ENCODE measurements at places on chromosomes 6 and 20. TPM values are rescaled to one million over a fixed set of nuclear protein-coding genes. Genes with fewer than 3 reads are reported as not detected.

ADGB gene
- 6.2 TPM for total RNA-seq

GRCh38 chr20:50919567-50919966 lies 11.7 kb downstream of the ADNP start:
- no peaks in the 10 kb centered on the region for H3K27me3 ChIP-seq
- peaks cover 91% of the 10 kb centered on the region for H3K4me1 ChIP-seq
- H3K36me3 ChIP-seq, result peaks cover 3% of the 10 kb centered on the region
- H3K27ac ChIP-seq, result no peak overlapping the region
- peak; percentile 64 for DNase-seq
- no peak overlapping the region for H3K4me3 ChIP-seq

DNA sequence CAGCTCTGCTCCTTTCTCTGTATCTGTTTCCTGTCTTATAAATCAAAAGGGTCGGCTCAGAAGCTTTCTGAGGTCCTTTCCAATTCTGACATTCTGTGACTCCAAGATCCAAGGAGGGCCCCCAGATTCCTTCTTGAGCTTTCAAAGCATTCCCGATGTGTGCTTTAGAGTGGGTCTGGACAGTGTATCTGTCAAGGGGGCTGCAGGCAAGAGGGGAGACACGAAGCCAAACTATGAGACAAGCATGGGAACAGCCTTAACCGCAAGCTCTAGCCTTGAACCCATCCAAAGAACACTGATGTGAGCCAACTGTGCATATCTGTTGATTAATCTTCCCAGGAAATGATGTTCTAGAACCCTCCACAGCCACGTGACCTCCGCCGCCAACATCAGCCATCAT lies 73.8 kb downstream of the TSHZ2 start:
- H3K36me3 ChIP-seq, result no peaks in the 10 kb centered on the region
- H3K27ac ChIP-seq, result no peak overlapping the region
- no peak for DNase-seq
- H3K4me1 ChIP-seq, result no peaks in the 10 kb centered on the region
- H3K4me3 ChIP-seq, result no peak overlapping the region
- H3K27me3 ChIP-seq, result no peaks in the 10 kb centered on the region

DNA sequence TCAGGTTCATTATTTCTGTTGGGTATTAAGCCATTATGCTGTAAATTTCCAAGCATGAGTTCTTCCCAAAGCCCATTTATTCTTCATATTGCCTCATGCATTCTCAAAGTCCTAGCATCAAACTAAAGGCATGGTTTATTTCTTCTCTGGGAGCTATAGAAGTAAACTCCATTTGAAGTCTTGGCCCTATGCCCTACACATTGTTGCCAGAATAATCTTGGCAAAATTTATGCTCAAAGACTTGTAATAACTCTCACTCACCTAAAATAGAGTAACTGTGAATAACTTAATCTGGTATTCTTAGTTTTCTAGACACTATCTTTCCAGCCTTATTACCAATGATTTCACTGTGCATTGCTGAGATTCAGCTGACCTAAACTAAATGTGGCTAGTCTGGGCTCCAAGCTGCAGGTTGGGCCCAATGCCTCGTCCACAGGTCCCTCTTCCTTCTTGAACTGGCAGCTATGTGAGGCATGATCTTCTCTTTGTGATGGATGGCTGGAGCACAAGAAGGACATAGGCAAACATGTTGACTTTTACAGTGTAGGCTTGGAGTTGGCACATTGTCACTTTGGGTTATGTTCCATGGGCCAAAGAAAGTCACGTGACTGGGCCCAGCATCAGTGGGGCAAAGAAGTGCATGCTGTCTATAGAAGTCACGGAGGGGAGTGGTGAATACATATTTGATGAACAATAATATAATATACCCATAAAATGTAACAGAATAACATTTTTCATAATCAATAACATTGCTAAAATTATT lies 39.1 kb upstream of the ANKEF1 start:
- H3K4me3 ChIP-seq, result no peak overlapping the region
- H3K36me3 ChIP-seq, result no peaks in the 10 kb centered on the region
- H3K4me1 ChIP-seq, result no peaks in the 10 kb centered on the region
- DNase-seq, result no peak
- H3K27me3 ChIP-seq, result no peaks in the 10 kb centered on the region

- H3K27me3 ChIP-seq, result no peaks in the 10 kb centered on the region
- DNase-seq, result no peak
- H3K36me3 ChIP-seq, result no peaks in the 10 kb centered on the region
- H3K4me1 ChIP-seq, result peaks cover 34% of the 10 kb centered on the region
- peak overlapping the region; percentile 64 for H3K27ac ChIP-seq
Observed at GRCh38 chr6:37127961-37128862, 41.7 kb upstream of the PIM1 start.

- DNase-seq, result no peak
- no peaks in the 10 kb centered on the region for H3K4me1 ChIP-seq
- H3K36me3 ChIP-seq, result no peaks in the 10 kb centered on the region
- H3K27ac ChIP-seq, result no peak overlapping the region
- H3K4me3 ChIP-seq, result no peak overlapping the region
- H3K27me3 ChIP-seq, result no peaks in the 10 kb centered on the region
Observed at GRCh38 chr6:90715093-90715655, 128.3 kb upstream of the MAP3K7 start.

DNA sequence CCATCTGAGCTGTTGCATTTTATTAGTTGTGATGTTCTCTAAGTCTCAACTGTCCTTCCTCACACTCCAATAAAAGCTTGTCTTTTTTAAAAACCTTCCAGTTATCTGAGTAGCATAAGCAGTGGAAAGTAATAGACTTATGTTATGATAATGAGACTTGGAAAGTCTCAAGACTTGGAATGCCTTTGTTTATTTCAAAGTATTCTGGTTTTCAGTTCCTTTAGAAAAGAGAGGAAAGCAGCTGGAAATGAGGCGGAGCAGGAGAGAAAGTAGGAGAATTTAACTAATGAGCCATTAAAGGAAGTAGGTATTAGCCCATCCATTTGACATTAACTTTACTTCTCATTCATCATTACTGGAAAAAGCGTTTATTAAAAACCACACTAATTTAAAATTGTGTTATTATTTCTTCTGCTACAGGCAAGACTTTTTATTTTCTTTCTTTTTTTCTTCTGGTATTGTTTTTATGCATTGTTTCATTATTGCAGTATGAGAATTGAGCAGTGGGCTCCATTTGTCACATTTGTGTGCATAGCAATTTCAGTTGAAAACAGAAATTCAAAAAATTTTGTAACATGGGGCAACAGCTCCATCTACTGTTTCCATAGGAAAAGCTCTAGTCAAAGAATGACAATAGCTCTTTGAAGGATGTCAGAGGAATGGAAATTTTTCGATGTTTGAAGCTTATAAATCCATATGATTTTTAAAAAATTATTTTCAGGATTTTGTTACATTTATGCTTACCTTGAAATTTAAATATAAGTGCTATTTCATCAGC lies 194.8 kb downstream of the COL9A1 start:
- no peaks in the 10 kb centered on the region for H3K27me3 ChIP-seq
- H3K4me1 ChIP-seq, result no peaks in the 10 kb centered on the region
- no peak overlapping the region for H3K27ac ChIP-seq
- DNase-seq, result no peak
- H3K36me3 ChIP-seq, result no peaks in the 10 kb centered on the region
- H3K4me3 ChIP-seq, result no peak overlapping the region

CRIP3 gene
- total RNA-seq, result 0.95 TPM

DNA sequence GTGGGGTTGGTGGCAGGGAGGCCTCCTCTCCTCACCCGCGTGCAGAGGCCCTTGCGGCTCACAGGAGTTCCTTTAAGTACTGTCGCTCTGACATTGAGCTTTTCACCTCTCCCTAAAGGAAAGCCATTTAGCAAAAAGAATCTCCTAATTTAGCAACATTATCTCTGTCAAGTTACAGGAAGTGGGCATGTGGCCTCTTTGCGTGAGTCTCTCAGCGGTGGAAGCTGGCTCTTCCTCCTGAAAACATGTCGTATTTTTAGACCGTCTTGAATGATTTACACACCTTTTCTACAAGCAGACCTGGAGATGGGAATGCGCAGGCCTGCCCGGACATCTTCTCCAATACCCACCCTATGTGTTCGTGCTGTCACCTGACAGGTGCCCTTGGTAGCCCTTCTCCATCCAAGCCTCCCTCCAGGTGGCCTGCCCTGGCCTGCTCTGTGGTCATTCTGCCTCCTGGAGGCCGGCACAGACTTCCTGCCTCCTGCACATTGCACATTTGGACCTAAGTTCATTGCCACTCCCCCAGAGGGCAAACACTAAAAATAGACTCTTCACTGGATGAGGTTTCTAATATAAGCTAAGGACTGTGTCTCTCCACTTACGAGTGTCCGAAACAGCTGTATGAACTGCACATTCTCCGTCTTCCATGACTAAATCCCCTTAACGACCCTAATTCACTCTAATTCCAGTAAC lies 18.5 kb upstream of the PHACTR3 start:
- no peaks in the 10 kb centered on the region for H3K36me3 ChIP-seq
- H3K27me3 ChIP-seq, result peaks cover 4% of the 10 kb centered on the region
- peaks cover 5% of the 10 kb centered on the region for H3K4me1 ChIP-seq

DNA sequence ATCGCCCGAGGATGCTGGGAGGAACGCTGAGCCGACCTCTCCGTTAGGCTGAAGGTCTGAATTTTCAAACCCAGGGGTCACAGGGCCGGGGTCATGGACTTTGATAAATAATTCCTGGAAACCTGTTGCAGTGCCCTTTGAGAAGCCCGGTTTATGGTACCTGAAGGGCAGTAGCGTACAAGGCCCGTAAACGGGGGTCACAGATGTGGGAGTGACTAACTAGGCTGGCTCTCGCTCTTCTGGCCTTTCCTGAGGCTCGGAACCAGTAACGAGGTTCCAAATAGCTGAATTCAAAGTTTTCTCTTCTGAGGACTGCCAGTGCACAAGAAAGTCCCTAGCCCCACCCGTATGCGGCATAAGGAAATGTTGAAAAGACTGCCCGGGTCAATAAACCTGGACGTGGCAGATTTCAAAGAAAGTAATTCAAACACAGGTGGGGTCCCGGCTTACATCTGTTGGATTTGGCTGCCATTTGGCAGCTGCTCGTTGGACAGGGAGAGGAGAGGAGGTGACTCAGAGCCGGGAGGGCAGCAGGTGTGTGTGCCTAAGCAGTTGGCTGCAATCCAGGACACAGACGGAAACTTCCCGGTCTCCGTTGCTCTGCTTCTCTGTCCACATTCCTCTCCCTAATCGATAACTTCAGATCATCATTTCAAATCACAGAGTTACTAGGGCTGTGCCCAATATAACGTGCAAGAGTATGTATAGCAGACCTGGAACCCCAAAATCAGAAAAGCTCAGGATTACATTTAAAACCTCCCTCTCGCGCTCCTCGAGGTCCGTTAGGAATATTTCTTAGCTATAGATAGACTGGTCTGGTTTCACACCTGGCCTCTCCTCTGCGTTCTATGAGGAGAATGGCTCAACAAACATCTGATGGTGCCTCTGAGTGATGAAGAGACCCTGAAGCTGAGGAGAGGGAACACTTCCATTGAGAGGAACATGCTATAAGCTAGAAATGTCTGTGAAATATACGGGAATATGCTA lies 765 bp upstream of the GMDS start:
- H3K27ac ChIP-seq, result peak overlapping the region; percentile 91
- no peaks in the 10 kb centered on the region for H3K27me3 ChIP-seq
- peak overlapping the region; percentile 96 for H3K4me3 ChIP-seq
- peaks cover 22% of the 10 kb centered on the region for H3K4me1 ChIP-seq

- H3K36me3 ChIP-seq, result no peaks in the 10 kb centered on the region
- H3K27me3 ChIP-seq, result peaks cover 35% of the 10 kb centered on the region
Observed at GRCh38 chr6:116877743-116878142, 701 bp downstream of the RFX6 start.

HUS1B gene
- 1.1 TPM for total RNA-seq
